ENCODE measurements at places on chromosomes 2 and 18.

GRCh38 chr2:42233976-42234441, 64.9 kb downstream of the EML4 start:
- H3K36me3 ChIP-seq: no peaks in the 10 kb centered on the region
- DNase-seq: no peak
- no peaks in the 10 kb centered on the region for H3K27me3 ChIP-seq
- no peak overlapping the region for H3K27ac ChIP-seq
- no peak overlapping the region for H3K4me3 ChIP-seq

DNA sequence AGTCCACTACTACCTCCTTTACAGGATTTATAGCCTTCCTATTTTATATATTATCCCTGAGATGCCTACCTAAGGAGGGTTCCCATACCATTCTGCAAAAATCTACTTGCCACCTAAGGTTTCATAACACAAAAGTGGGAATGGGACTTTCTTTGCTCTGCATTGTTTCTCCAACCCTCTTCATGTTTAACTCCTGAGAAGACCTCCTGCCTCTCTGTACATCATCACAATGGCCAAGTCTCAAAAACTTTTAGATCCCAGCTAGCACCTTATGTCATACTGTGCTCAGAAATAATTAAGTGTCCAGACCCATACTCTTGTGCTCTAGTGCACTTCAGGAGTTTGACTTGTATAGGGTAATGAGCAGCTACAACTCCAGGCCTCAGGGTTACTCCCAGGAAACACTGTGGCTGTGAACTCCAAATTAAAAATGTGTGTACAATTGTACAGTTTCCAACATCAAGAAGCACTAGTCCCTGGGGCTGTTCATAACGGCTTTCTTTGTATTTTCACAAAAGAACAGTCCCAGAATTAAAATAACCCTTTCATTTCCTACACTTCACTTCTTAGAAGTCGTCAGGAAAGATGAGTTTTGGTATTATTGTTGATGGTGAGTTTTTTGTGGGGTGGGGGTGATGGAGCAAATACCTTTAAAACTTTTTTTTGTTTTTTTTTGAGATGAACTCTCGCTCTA, 39.4 kb downstream of the METAP1D start:
- no peak for DNase-seq
- H3K4me3 ChIP-seq: no peak overlapping the region
- H3K36me3 ChIP-seq: no peaks in the 10 kb centered on the region
- no peak overlapping the region for H3K27ac ChIP-seq
- no peaks in the 10 kb centered on the region for H3K27me3 ChIP-seq
- no peaks in the 10 kb centered on the region for H3K4me1 ChIP-seq

- H3K36me3 ChIP-seq: no peaks in the 10 kb centered on the region
- H3K27me3 ChIP-seq: no peaks in the 10 kb centered on the region
- DNase-seq: no peak
- no peak overlapping the region for H3K4me3 ChIP-seq
- peaks cover 2% of the 10 kb centered on the region for H3K4me1 ChIP-seq
Observed at GRCh38 chr2:217014328-217015105, 154.7 kb upstream of the TNP1 start.

GRCh38 chr2:46101557-46102220, 195.5 kb upstream of the EPAS1 start:
- no peaks in the 10 kb centered on the region for H3K4me1 ChIP-seq
- H3K36me3 ChIP-seq: no peaks in the 10 kb centered on the region
- DNase-seq: no peak
- H3K27ac ChIP-seq: no peak overlapping the region
- H3K27me3 ChIP-seq: no peaks in the 10 kb centered on the region

- peak overlapping the region; percentile 82 for H3K4me3 ChIP-seq
- peak overlapping the region; percentile 90 for H3K27ac ChIP-seq
- H3K36me3 ChIP-seq: no peaks in the 10 kb centered on the region
Observed at GRCh38 chr2:217941339-217941738, 61.5 kb downstream of the TNS1 start.

DNA sequence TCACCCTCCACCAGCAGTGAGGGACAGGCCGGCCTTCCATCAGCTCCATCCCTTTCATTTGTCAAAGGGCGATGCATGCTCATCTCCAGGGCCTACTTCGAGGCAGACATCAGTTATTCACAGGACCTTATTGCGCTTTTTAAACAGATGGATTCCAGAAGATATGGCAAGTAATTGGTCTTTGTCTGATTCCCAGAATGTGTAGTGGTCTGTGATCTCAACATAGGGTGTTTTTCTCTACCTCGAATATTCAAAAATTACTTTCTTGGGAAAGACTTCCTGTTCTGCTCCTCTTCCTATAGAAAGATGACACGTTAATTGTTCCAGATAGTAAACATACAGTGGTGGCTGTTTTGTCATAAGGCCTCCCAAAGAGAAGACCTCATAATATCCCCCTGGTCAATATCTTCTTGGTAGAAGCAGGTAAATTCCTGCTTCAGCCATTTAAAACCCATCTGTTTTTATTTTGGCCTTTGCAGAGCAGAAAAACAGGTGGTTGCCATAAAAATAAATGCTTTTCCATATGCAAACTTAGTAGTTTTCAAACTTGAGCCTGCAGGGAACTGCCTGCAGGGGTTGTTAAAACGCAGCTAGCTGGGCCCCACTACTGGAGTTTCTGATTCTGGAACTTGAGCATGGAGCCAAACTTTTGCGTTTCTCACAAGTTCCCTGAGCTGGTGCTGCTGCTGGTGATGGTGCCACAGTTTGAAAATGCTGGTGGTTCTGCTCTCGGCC, 8.2 kb downstream of the SMARCAL1 start:
- H3K27me3 ChIP-seq: no peaks in the 10 kb centered on the region
- H3K27ac ChIP-seq: no peak overlapping the region
- no peaks in the 10 kb centered on the region for H3K4me1 ChIP-seq

DNA sequence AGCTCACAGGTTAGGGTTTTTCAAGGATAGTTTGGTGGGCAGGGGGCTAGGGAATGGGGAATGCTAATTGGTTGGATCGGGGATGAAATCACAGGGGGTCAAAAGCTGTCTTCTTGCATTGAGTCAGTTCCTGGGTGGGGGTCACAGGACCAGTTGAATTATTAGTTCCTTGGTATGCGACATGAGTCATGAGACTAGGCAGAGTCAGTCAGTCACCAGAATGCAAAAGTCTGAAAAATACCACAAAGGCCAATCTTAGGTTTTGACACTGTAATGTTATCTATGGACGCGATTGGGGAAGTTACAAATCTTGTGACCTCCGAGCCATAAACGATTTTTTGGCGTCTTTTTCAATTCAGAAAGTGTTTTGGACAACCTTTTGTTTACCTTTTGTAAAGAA, 101.2 kb downstream of the ZNF519 start:
- no peaks in the 10 kb centered on the region for H3K36me3 ChIP-seq
- H3K4me3 ChIP-seq: no peak overlapping the region
- no peak overlapping the region for H3K27ac ChIP-seq
- no peaks in the 10 kb centered on the region for H3K27me3 ChIP-seq

GRCh38 chr2:136239079-136239685, 121.2 kb upstream of the CXCR4 start:
- no peaks in the 10 kb centered on the region for H3K4me1 ChIP-seq
- no peaks in the 10 kb centered on the region for H3K27me3 ChIP-seq
- peak overlapping the region; percentile 61 for H3K27ac ChIP-seq
- H3K36me3 ChIP-seq: no peaks in the 10 kb centered on the region
- H3K4me3 ChIP-seq: no peak overlapping the region

Data from right lobe of liver (tissue), 6 donors.